Osteoblast (primary cell): ENCODE measurements at places on chromosomes 2 and 18. TPM values are rescaled to one million over a fixed set of nuclear protein-coding genes. Genes with fewer than 3 reads are reported as not detected.
A peak's percentile ranks its signal among the peaks of the same experiment; 100 is the strongest.

GRCh38 chr2:714005-714741, 37.0 kb upstream of the TMEM18 start:
- H3K27ac ChIP-seq: no peak overlapping the region
- H3K4me3 ChIP-seq: no peak overlapping the region
- no peaks in the 10 kb centered on the region for H3K36me3 ChIP-seq
- H3K27me3 ChIP-seq: peaks cover 6% of the 10 kb centered on the region

The UGT1A1 gene
- total RNA-seq: not detected in 2 replicates

DNA sequence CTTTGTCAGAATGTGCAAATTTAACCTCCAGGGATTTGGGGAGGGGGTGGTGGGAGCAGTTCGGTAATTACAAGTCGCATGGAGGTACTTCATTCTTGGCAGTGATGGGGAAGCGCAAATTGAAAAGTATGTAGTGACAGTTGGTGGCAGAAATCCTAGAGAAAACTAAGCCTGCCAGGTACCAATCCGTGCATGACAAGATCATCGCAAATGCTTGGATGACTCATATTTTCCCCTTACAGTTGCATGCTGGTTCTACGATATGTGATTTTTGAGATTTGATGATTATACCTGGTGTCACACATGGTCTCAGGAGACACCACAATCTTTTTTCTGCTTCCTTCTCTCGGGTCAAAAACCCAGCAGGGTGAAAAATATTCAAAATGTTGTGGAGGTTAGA, 479.7 kb upstream of the ID2 start:
- H3K4me1 ChIP-seq: no peaks in the 10 kb centered on the region
- no peaks in the 10 kb centered on the region for H3K36me3 ChIP-seq
- no peak overlapping the region for H3K27ac ChIP-seq
- DNase-seq: no peak

GRCh38 chr2:147204102-147204501, 640.7 kb upstream of the ACVR2A start:
- H3K27me3 ChIP-seq: no peaks in the 10 kb centered on the region
- H3K36me3 ChIP-seq: no peaks in the 10 kb centered on the region
- no peak for DNase-seq
- H3K4me3 ChIP-seq: no peak overlapping the region
- H3K4me1 ChIP-seq: no peaks in the 10 kb centered on the region
- H3K27ac ChIP-seq: no peak overlapping the region

- H3K27me3 ChIP-seq: no peaks in the 10 kb centered on the region
- peaks cover 52% of the 10 kb centered on the region for H3K4me1 ChIP-seq
- H3K36me3 ChIP-seq: no peaks in the 10 kb centered on the region
Observed at GRCh38 chr2:162085090-162085891, 11.3 kb upstream of the DPP4 start.

DNA sequence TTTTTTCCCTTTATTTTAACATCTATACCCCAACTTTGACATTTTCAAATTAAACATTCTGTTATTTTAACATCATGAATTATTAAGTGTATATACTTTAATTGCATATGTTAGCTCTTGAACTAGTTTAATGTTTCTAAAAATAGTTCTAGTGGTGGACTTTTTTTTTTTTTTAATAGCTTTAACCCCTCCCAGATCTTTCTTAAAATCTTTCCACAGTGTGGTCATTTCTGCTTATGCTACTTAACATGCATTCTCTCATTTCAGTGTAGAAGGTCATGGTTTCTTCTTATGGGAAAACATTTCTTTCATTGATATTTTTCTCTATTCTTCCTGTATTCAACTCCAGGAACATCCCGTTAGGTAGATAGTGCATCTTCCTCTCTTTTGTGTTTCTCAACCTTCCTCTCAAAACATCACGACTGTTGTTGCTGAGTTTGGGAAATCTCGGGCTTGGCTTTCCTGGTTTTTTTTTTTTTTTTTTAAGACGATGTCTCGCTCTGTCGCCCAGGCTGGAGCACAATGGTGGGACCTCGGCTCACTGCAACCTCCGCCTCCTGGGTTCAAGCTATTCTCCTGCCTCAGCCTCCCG, 849 bp upstream of the TMEM18 start:
- no peaks in the 10 kb centered on the region for H3K36me3 ChIP-seq
- H3K27ac ChIP-seq: peak overlapping the region; percentile 99
- DNase-seq: peak; percentile 31
- H3K4me1 ChIP-seq: peaks cover 33% of the 10 kb centered on the region

- no peak overlapping the region for H3K4me3 ChIP-seq
- H3K36me3 ChIP-seq: no peaks in the 10 kb centered on the region
- DNase-seq: no peak
- H3K27me3 ChIP-seq: no peaks in the 10 kb centered on the region
- H3K27ac ChIP-seq: no peak overlapping the region
- H3K4me1 ChIP-seq: no peaks in the 10 kb centered on the region
Observed at GRCh38 chr18:3529077-3529476, 79.1 kb downstream of the TGIF1 start.

The SERPINB13 gene
- under 0.01 TPM in 1 of 2 replicates, not detected in the other for total RNA-seq

The PDCD1 gene
- not detected in 2 replicates for total RNA-seq

GRCh38 chr18:26710470-26711096, 154.9 kb downstream of the AQP4 start:
- no peak overlapping the region for H3K27ac ChIP-seq
- DNase-seq: no peak
- H3K36me3 ChIP-seq: no peaks in the 10 kb centered on the region
- H3K4me3 ChIP-seq: no peak overlapping the region
- no peaks in the 10 kb centered on the region for H3K4me1 ChIP-seq

- DNase-seq: no peak
- no peaks in the 10 kb centered on the region for H3K4me1 ChIP-seq
- H3K27ac ChIP-seq: no peak overlapping the region
- no peaks in the 10 kb centered on the region for H3K36me3 ChIP-seq
Observed at GRCh38 chr18:47605093-47605492, 325.4 kb downstream of the SMAD2 start.

- no peak overlapping the region for H3K4me3 ChIP-seq
- H3K4me1 ChIP-seq: no peaks in the 10 kb centered on the region
- H3K36me3 ChIP-seq: no peaks in the 10 kb centered on the region
- H3K27ac ChIP-seq: no peak overlapping the region
Observed at GRCh38 chr2:170361090-170361936, 183.4 kb downstream of the MYO3B start.

DNA sequence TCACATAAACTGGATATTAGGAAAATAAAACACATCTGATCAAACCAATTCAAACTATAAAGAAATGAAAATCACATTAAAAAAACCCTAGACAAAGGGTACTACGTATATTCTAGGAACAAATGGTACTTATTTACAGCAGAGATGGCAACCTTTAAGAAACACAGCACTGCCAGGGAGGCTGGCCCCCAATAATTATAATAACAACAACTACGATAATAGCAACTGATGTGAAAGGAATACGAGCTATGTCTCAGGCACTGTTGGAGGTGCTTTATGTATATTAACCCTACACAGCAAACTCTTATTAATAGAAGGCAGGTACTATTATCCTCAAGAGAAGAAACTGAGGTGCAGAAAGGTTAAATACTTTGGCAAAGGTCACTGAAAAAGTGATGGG, 193.9 kb downstream of the NBAS start:
- H3K27me3 ChIP-seq: no peaks in the 10 kb centered on the region
- DNase-seq: no peak
- no peak overlapping the region for H3K4me3 ChIP-seq

The C2orf92 gene
- total RNA-seq: 2.5 and 3.2 TPM in 2 replicates

GRCh38 chr18:63346031-63346430, 21.0 kb downstream of the KDSR start:
- H3K4me3 ChIP-seq: no peak overlapping the region
- H3K36me3 ChIP-seq: peaks cover 75% of the 10 kb centered on the region
- peaks cover 7% of the 10 kb centered on the region for H3K4me1 ChIP-seq

The TMEM17 gene
- 2.9 and 3.3 TPM in 2 replicates for total RNA-seq

GRCh38 chr18:75836516-75836915, 409.0 kb upstream of the SMIM21 start:
- no peaks in the 10 kb centered on the region for H3K36me3 ChIP-seq
- H3K27ac ChIP-seq: no peak overlapping the region
- H3K4me3 ChIP-seq: no peak overlapping the region
- H3K27me3 ChIP-seq: no peaks in the 10 kb centered on the region

GRCh38 chr2:167689444-167689843, 558.0 kb downstream of the STK39 start:
- no peak for DNase-seq
- no peak overlapping the region for H3K27ac ChIP-seq
- no peaks in the 10 kb centered on the region for H3K36me3 ChIP-seq
- no peaks in the 10 kb centered on the region for H3K4me1 ChIP-seq
- H3K27me3 ChIP-seq: no peaks in the 10 kb centered on the region
- no peak overlapping the region for H3K4me3 ChIP-seq

DNA sequence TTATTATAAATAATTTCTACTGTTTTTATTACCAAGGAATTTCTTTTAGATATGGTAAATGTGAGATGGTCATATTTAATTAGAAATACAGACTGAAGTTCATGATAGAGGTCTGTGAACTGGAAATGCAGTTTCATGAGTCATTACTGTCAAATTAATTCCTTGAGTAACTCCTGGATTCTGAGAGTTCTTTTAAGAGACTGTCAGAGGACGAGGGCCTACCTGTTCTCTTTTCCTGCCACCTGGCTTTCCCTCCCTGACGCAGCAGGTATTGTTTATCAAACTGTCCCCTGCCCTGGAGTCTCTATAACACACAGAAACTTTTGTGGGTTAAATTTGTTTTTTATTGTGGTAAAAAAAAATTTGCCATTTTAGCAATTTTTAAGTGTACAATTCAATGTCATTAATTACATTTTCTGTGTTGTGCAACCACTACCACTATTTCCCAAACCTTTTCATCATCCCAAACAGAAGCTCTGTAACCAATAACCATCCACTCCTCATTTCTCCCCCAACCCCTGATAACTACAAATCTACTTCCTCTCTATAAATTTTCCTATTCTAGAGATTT, 142.6 kb downstream of the DIS3L2 start:
- DNase-seq: no peak
- H3K4me3 ChIP-seq: no peak overlapping the region
- H3K27me3 ChIP-seq: no peaks in the 10 kb centered on the region
- H3K27ac ChIP-seq: no peak overlapping the region
- H3K4me1 ChIP-seq: no peaks in the 10 kb centered on the region

The TUBA3D gene
- not detected in 2 replicates for total RNA-seq

DNA sequence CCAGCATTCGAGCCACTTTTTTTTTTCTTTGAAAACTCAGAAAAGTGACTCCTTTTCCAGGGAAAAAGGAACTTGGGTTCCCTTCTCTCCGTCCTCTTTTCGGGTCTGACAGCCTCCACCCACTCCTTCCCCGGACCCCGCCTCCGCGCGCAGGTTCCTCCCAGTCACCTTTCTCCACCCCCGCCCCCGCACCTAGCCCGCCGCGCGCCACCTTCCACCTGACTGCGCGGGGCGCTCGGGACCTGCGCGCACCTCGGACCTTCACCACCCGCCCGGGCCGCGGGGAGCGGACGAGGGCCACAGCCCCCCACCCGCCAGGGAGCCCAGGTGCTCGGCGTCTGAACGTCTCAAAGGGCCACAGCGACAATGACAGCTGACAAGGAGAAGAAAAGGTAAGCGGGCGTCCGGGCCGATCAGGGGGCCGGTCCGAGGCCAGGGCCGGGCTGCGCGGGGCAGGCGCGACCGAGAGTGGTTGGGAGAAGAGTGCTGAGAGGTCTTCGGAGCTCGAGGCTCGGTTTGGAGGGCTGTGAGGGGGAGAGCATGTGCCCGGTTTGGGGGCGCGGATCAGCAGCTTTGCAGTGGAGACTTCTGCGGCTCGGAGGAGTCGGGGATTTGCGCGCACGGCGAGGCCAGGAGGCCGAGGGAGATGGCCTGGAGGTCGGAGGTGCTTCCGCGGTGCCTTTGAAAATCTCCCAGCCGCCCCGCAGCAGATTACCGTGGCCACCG, 502 bp downstream of the EPAS1 start:
- peaks cover 19% of the 10 kb centered on the region for H3K4me1 ChIP-seq
- peak; percentile 87 for DNase-seq
- no peaks in the 10 kb centered on the region for H3K27me3 ChIP-seq
- H3K36me3 ChIP-seq: no peaks in the 10 kb centered on the region

DNA sequence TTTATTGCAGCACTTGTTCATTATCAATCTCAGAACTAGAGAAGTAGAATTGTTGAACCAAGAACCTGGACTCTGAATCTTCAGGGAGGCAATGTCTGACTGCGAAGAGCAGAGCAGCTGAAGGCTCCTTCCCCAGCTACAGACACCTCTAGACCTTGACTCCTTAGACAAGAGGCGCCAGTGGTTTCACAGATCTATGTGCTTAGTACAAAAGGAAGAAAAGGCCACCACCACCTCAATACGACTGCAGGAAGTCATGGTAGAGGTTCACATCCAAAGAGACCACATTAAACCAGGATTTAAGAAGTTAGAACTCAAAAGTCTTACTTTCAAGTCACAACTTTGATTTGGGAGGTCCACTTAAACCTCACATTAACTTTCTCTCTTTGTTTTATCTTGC, 158.1 kb upstream of the VRK2 start:
- H3K27me3 ChIP-seq: no peaks in the 10 kb centered on the region
- peaks cover 18% of the 10 kb centered on the region for H3K4me1 ChIP-seq
- H3K27ac ChIP-seq: no peak overlapping the region
- H3K4me3 ChIP-seq: no peak overlapping the region
- DNase-seq: no peak

- H3K27me3 ChIP-seq: no peaks in the 10 kb centered on the region
- no peaks in the 10 kb centered on the region for H3K4me1 ChIP-seq
- H3K27ac ChIP-seq: no peak overlapping the region
- DNase-seq: no peak
- no peak overlapping the region for H3K4me3 ChIP-seq
- no peaks in the 10 kb centered on the region for H3K36me3 ChIP-seq
Observed at GRCh38 chr2:68452158-68452900, 14.8 kb downstream of the FBXO48 start.

GRCh38 chr2:179790235-179791217, 70.9 kb downstream of the ZNF385B start:
- no peaks in the 10 kb centered on the region for H3K4me1 ChIP-seq
- H3K27ac ChIP-seq: no peak overlapping the region
- no peak for DNase-seq
- H3K36me3 ChIP-seq: no peaks in the 10 kb centered on the region
- no peak overlapping the region for H3K4me3 ChIP-seq

The HOXD10 gene
- not detected in 2 replicates for total RNA-seq

DNA sequence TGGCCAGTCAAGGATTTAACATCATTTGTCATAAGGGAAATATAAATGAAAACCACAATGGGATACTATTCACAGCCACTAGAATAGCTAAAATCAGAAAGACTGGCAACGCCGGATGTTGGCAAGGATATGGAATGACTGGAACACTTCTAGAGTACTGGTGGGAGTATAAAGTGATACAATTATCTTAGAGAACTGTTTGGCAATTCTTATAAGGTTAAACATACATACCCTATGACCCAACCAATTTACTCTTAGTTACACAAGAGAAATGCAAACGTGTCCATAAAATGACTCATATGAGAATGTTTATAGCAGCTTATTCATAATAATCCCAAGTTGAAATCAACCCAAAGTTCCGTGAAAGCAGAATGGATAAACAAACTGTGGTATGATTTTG, 35.1 kb downstream of the MAPK4 start:
- no peaks in the 10 kb centered on the region for H3K36me3 ChIP-seq
- DNase-seq: no peak
- H3K27ac ChIP-seq: no peak overlapping the region
- no peaks in the 10 kb centered on the region for H3K4me1 ChIP-seq
- H3K27me3 ChIP-seq: no peaks in the 10 kb centered on the region
